ENCODE measurements at places on chromosomes 12 and 14.

DNA sequence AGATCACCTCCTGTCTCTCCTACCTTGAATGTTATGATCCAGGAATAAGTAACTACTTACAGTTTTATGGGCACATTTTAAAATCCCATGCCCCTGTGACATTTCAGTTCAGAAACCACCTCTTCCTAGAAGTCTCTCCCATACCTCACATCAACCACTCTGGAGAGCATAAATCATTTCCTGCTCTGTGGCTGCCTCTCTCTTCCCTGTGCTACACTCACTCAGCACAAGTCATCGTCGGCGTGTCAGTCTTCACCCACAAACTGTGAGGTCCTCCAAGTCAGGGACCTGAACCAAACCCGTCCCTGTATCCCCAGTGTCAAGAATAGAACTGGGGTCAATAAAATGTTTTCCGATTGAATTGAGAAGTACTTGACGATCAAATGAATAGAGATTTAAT, 863.3 kb downstream of the BCL11B start:
- DNase-seq = no peak

- DNase-seq = no peak
These were observed 16.2 kb downstream of the OTX2 start for GRCh38 chr14:56794088-56794556.

DNA sequence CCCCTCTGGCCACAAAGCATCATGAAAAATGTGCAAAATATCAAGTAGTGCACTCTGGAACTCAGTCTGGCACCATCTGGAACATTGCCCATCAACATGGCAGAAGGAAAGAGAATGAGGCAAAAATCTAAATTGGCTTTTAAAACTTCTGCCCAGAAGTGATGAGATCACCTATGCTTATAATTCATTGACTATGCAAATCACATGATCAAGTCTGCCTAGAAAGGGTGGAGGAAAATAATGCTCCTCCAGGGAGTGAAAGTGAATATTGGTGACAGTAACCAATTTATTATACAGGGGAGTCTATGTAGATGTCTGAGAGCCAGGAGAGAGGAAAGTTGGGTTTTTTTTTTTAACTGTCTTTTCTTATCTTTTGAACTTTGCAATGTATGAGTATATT, 73.3 kb upstream of the HIF1A start:
- DNase-seq = no peak

GRCh38 chr12:15592934-15593333, 196.3 kb downstream of the EPS8 start:
- DNase-seq = no peak

DNA sequence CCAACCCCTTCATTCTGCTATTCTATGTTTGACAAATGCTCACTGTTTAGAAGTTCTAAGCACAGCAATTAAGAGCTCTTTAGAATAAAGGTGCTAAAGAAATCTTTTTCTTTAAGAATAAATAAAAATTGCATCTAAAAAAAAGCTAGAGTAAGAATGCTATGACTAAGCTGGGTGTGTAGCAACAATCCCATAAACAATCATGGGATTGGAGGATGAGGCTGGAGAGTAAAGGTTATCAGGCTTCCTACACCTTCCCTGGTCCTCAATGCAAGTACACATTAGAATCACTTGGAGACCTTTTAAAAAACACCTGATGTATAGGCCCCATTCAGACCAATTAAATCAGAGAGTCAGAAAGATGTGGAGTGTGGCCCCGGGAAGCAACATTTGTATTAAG, 88.3 kb downstream of the CIT start:
- no peak for DNase-seq

DNA sequence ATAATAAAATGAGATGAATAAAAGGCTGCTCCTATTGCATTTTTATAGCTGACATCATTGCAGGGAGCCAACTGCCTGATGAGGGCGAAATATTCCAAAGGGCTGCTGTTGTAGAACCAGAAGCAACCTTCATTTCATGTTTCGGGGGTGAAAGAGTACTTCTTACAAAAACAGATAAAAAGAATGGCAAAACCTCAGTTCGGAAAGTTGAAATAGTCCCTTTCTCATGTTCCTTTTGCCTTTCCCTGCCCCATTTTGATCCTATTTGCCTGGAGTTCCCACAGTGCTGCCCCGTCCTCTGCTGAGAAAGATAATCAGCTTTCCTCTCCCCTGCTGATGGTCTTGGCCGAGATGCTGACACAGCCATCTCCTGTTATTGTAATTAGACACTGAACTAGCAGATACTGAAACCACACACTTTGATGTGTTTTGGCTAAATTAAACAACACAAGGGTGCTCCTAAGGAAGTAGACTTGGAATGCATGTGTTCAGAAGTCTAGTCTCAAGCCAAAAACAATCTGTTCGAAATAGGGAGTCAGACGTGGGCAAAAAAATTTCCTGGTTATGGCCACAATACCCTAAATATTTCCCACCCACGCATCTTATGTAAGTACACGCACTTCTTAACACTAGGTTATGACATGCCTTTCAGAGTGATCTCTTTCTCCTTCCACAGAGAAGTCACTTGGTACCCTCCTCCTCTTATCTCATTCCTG, 117.2 kb downstream of the PPM1H start:
- no peak for DNase-seq

DNA sequence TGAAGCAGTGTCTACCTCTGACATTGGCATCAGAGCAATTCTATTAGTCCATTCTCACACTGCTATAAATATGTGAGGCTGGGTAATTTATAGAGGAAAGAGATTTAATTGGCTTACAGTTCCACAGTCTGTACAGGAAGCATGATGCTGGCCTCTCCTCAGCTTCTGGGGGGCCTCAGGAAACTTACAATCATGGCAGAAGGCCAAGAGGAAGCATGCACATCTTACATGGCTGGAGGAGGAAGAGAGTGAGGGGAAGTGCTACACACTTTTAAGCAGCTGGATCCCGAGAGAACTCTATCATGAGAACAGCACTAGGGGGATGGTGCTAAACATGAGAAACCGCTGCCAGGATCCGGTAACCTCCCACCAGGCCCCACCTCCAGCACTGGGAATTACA, 25.7 kb upstream of the SEL1L start:
- no peak for DNase-seq

DNA sequence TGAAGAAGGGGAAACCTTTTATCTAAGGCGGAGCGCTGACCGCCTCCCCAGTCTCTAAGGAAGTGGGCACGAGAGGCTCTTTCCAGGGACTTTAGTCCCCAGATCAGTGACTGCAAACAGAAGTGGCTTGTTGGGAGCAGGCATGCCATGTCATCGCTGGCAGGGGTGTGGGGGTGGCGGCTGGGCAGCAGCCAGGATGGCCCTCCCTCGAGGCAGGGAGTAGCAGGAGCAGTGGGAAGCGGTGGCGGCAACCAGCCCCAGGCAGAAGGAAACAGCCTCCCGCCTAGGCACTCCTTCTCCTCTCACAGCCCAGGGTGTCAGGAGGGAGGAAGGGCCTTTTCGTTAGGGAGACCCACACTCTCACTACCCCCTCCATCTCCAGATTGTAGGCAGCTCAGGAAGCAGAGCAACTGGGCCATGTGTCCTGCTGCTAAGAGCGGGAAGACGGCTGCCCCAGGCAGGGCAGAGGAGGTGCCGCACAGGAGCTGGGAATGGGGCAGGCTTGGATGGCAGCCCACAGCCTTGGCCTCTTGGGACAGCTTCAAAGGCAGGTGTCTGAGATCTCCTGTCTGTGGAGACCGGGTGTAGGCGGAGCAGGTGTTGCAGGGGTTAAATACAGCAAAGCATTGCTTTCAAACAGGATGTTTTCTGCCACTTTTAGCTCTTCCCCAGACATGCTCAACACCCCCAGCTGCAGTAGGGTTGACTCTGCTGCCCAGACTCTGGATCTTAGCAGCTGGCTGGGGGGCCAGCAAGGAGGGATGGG, 21.8 kb downstream of the VDR start:
- no peak for DNase-seq

- DNase-seq = no peak
These were observed 3.5 kb downstream of the IRF9 start for GRCh38 chr14:24164518-24164991.

DNA sequence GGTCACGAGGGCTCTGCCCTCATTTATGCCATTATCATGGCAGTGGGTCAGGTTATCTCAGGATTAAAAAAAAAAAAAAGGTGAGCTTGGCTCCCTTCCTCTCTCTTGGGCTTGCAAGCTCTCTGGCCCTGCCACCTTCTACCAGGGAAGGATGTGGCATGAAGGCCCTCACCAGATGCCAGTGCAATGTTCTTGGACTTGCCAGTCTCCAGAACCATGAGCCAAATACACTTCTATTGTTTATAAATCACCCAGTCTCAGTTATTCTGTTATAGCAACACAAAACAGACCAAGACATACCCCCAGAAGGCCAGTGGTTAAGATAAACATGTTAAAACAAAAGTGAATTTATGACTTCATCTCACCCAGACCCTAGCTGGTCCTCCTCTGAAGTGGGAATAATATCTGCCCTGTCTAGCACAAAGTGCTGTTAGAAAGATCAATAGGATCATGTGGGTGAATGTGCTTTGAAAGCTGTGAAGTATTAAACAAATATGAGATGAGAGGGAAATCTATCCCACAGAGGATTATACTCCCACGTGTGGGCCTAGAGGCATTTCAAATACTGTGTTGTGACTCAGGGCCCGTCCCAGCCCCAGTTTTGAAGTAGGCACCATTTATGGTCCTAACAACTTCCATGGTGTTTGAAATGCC, 88.6 kb downstream of the NINJ2 start:
- DNase-seq = no peak

- no peak for DNase-seq
These were observed 903 bp downstream of the PARPBP start for GRCh38 chr12:102120886-102121285.

GRCh38 chr12:106342397-106343213, 14.9 kb upstream of the POLR3B start:
- DNase-seq = no peak

GRCh38 chr14:75476274-75476995, 45.8 kb upstream of the BATF start:
- DNase-seq = peak; percentile 39

DNA sequence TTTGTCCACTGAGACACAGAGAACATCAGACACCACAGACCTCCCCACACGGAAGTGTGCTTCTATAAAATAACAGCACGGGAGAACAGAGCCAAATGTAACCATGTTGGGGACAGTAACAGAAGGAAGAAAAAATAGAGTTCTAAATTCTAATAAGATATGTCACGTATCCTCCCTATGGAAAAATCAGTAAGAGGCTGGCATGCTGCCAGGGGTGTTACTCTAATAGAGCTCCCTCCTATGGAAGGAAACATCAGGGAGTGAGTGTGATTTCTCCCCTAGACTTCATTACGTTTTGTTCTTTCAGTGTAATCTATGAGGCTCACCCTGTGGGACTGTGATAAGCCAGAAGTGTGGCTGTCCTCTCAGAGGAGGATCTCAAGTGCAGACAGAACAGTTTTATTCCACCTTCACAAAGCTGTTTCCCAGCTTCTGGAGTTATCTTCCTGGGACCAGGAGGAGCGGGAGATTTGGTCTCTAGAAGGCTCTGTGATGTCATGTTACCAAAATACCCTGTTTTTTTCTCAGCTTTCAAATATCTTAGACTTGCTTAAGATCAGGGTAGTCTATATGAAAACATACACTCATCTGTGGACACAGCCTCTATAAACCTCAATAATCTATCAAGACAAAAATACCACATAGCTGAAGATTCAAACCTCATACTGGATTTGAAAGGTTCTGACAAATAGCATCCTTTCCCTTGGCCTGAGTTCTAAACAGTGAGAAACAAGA, 69.3 kb downstream of the ZFC3H1 start:
- DNase-seq = no peak

GRCh38 chr12:46439793-46440511, 67.4 kb upstream of the SLC38A2 start:
- no peak for DNase-seq

- no peak for DNase-seq
These were observed 115.4 kb upstream of the DYRK2 start for GRCh38 chr12:67533159-67533558.

DNA sequence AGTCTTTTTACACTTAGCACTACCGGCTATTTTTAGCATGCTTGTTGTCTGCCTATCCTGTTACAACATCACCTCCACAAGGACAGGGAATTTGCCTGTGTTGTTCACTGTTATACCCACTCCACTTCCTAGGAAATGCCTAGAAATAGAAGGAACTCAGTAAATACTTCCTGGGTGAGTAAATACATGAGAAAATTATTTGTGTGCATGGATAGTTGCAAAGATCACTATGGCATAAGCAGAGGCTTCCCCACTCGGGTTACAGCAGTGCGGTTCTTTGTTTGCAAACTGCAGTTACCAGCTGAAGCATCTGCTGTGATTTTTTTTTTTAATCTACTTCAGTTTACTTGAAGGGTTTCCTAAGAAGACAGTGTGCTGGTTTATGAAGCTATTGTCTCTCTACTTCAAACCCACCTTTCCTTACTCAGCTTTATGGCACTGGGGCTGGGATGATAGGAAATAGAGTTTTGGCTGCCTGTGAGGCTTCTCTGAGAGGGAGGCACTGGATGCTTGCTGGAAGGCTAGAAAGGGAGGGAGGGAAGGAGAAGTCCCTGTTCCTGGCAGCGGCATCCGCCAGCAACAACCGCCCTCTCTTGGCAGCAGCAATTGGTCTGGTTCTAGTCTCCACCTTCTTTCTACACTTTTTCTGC, 29.0 kb downstream of the PDE6H start:
- no peak for DNase-seq

- DNase-seq = no peak
These were observed 72.7 kb upstream of the FUT8 start for GRCh38 chr14:65339866-65340265.

DNA sequence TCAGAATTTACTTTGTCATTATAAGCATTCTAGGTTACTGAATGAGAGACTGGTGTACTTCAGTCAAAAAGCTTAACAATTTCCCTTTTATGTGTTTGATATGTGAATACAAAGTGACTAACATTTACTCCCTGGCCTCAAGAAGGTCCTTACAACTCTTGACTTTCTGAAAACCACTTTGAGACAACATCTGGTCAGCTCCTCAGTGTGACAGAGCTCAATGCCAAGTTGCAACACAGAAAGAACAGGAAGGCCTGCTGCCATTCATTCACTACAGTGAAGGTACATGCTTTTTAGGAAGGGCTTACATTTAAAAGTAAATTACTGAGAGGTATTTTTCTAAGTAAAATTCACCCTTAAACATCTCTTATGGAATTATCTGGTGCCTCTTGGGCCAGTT, 2.3 kb upstream of the NAA30 start:
- DNase-seq = no peak

- no peak for DNase-seq
These were observed 99.0 kb upstream of the SSTR1 start for GRCh38 chr14:38108681-38109080.

DNA sequence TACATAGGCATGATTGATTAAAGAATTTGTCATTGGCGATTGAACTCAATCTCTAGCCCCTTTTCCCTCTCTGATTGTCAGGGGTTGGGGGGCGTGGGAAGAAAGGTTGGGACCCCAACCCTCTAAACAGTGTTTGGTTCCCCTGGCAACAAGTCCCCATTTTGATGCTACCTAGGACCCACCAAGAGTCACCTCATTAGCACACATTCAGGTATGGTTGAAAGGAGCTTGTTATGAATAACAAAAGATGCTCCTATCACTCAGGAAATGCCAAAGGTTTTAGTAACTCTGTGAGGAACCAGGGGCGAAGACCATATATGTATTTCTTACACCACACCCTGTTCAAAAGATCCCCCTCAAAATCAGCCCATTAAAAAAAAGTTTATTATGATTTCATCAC, 14.3 kb downstream of the RNF212B start:
- DNase-seq = no peak

Data from amygdala (tissue), 56 donors.